ENCODE measurements at places on chromosomes 7 and 10.

DNA sequence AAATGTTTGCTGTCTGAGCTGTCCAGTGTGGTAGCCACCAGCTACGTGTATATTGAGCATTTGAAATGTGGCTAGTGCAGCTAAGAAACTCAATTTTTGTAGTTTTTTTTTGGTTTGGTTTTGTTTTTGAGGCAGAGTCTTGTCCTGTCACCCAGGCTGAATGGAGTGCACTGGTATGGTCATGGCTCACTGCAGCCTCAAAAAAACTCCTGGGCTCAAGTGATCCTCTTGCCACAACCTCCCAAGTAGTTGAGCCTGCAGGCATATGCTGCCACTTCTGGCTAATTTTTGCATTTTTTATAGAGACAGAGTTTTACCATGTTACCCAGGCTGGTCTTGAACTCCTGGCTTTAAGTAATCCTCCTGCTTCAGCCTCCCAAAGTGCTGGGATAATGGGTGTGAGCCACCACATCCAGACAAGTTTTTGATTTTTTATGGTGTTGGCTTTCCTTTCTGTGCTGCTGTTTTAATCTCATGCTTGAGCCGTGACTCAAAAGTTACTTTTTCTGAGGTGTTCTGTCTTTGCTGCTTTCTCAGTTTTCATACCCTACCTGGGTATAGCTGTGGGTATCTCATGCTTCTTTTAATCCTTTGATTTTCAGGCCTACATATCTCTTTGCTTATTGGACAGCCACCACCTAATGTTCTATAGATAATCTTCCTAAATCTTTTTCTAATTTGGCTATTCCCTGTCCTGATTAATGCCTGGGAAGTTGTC is 16.0 kb downstream of the WAC start:
- DNase-seq = no peak

DNA sequence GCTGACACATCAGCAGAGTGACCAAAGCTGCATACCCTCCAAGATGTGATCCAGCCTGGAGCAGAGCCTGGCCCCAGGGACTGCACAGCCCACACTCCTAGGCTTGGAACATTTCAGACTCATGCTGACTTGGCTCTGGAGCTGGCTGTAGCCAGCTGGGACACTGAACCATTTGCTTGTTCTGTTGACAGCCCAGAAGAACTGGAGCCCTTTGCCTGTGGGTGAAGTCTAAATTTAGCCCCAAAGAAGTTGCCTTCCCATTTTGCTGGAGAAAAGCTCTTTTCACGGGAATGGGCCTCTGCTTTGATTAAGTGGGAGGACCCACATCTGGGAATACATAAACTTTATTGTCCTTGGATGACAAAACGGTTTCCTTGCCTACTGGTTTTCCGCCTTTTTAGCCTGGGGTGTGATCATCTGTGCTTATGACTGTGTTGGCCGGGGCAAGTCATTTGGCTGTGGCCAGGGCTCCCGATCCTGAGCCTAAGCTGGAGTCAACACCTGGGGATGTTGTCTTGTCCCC is 186.2 kb upstream of the BMPER start:
- no peak for DNase-seq

GRCh38 chr10:86305521-86305920 is 61.1 kb downstream of the GRID1 start:
- DNase-seq = no peak

DNA sequence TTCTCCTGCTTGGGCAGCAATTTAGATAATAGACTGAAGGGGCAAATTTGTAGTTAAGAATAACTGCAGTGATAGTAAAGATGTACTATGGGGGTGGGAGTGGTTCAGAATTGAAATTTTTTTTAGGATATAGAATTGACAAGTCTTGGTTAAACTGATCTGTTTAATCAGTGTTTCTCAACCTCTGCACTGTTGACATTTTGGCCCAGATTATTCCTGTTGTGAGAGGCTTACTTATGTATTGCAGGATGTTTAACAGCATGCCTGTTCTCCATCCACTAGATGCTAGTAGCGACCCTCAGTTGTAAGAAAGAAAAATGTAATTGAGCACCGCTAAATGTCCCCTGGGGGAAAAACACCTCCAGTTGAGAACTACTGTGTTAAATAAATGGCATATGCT is 176.5 kb downstream of the CCDC7 start:
- no peak for DNase-seq

DNA sequence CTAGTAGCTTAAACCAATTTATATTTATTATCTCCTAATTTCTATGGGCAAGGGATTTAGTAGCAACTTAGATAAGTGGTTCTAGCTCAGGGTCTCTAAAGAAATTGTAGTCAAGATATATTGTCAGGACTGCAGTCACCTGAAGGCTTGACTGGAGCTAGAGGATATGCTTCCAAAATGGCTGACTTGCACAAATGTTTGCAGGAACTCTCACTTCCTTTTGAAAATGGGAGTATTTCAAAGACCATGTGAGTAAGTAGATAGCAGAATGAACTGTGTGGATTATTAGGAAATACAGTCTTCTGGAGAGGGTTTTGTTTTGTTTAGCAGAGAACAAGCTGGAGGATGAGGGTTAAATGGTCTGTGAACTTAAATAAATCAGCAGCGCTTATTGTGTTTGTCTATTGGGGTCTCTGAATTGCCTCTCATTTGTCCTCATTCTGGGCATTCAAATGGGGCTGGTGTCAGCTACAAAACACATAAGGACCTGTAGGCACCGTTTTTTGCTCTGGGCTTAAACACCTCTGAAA is 524.6 kb downstream of the LRMDA start:
- no peak for DNase-seq

DNA sequence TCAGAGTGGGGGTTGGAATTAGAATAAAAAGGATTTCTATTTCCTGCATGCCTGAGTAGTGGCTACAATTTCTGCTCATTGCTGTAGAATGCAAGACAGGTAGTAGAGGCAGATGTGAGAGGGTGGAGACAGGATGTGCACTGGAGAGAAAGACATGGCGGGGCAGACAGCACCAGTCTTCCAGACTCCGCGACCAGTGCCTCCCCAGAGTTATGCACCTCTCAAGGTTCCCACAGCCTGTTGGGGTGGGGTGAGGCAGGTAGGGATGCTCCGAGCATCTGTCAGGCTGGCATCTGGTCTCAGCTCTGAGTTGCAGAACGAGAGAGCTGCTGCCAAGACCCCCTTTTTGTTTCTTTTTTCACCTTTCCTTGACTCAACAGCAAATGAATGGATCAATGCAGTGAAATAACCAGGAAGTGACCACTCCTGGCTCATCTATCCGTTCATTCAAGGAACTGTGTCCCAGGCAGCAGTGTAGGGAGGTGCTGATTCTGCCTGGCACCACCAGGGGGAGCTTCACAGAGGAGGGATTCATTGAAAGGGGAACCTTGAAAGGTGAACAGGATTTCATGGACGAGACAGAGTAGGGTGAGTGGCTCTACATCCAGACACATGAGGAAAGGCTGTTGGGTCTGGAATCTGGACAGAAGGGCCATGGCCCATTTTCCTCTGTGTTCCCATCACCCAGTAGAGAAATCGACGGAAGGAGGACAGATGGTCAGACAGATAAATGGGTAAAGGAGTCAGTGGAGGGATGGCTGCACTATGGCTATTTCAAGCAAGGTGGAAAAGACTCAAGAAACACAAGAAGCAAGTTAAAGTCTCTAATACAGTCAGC is 17.2 kb upstream of the SLC18A3 start:
- peak; percentile 62 for DNase-seq

- no peak for DNase-seq
Observed at GRCh38 chr10:6220418-6221191, 17.9 kb downstream of the PFKFB3 start.

DNA sequence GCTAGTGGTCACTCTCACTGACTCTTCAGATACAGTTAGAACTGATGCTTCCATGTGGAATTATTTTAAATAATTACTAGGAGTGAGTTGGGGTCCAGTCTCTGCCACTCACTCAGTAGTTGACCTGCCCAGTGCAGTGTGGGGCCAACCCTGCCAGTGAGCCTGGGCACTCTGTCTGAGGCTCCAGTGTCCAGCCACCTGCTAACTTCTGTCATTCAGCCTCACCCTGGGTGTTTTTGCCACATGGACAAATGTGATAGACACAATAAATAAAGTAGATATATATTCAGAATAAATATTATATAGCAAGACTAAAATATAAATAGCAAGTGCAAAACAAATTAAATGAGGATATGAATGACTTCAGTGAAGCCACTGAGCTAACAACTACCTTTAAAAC is 7.2 kb downstream of the INSYN2A start:
- no peak for DNase-seq

- no peak for DNase-seq
Observed at GRCh38 chr10:119348516-119349240, 141.3 kb downstream of the GRK5 start.

DNA sequence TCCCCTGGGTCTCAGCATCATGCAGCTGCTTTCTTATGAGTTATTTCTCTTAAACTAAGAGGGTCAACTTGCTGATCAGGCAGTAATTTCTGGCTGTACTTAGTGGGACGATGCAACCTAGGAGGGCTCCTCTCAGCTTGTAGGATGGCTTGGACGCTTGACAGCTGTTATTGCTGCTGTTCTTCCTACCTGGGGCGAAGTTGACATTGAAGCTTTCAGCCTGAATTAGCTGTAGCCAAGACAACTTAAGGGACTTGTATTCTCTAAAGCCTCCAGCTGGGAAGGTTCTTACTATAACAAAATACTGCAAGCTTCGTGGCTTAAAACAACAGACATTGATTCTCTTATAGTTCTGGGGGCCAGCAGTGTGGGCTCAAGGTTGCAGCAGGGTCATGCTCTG is 224.9 kb downstream of the ACTR3B start:
- no peak for DNase-seq

- DNase-seq = peak; percentile 18
Observed at GRCh38 chr10:69845574-69846292, 44.0 kb downstream of the COL13A1 start.

- DNase-seq = no peak
Observed at GRCh38 chr7:5216931-5217330, 26.9 kb downstream of the WIPI2 start.

- DNase-seq = no peak
Observed at GRCh38 chr10:49170632-49171325, 17.4 kb downstream of the TMEM273 start.

- peak; percentile 99 for DNase-seq
Observed at GRCh38 chr7:66654275-66655112, 25.8 kb downstream of the KCTD7 start.

DNA sequence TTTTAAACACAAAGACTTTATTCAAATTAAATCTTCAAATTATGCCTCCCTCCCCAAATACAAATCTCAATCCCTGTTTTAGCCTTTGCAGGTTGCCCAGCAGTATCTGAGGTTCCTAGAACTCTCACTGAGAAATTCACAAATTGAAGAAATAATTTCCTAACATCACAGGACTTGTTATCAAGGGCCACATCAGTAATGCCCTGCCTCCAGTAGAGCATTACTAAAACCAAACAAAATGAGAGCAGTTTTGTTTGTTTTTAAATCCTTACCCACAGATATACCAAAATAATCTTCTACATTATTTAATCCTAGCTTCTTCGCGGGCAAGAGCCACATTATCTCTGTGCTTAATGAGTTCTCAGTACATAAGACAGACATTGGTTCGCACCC is 152.2 kb downstream of the SGMS1 start:
- DNase-seq = no peak

DNA sequence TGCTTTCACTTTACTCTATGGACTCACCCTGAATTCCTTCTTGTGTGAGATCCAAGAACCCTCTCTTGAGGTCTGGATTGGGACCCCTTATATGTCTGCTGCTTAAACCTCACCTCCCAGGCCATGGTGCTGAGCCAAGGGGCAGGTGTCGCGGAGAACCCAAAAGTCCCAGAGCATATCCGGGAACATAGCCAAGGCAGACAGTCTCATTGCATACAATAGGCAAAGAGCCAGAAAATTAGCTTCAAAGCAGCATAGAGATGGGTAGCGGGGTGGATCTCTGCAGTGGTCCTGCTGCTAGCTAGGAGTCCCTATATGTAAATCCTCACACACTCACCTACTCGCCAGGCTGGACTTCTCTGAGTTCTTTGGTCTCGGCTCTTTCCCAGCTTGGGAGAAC is 5.5 kb downstream of the CCL24 start:
- no peak for DNase-seq

GRCh38 chr7:47186316-47186715 is 395.6 kb downstream of the TNS3 start:
- DNase-seq = no peak

- DNase-seq = no peak
Observed at GRCh38 chr10:127402596-127403409, 146.3 kb upstream of the NPS start.

DNA sequence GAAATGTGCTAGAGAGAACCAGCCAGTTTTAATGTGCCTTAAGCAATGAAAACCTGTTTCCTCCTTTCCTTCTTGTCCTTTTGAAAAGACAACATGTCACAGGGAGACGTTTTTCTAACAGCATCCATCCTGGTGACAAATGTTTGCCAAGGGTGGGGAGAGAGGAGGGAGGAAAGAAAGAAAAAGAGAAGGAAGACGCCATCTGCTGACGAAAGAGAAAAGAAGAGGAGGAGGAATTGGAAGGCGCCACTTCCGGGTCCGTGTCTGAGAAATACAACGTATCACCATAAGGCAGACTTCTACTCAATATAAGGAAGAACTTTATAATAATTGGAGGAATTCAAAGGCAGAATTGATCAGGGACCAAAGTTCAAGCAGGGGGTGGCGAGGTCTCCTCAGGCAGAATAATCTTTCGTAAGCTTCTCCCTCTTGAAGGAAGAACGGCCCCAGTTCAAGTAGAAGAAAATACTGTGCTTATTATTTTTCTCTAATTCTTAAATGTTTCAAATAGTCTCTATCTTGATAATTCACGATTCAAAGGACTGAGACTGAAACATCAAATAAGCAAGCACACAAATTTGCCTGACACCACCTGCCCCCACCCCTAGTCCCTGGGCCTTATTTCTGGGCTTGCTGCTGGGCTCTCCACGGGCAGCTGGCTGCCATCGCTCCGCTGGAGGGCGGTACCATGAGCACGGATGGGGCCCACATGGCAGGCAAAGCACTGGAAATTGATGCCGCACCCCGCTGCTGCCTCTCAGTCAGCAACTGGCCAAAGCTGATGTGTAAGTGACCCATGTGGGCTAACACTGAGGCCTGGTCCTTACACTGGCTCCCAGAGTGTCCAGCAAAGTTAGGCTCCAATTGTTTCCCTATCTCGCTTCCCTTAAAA is 273.7 kb upstream of the KLF14 start:
- DNase-seq = peak; percentile 98

DNA sequence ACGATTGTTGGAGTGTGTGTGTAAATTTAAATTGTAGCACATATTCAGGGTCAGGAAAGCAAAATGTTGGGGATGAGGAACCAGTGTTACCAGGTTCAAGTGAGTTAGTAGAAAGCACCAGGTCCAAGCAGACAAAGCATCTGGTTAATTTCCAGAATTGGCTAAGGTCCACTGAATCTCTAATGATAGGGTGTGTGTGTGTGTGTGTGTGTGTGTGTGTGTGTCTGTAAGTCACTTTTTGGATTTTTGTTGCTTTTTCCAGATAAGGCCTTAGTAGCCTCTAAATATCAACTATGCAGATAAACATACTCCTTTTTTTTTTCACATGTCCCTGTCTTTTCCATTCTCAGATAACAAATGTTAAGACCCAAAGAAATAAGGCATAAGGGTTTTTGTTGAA is 36.6 kb upstream of the FMC1 start:
- no peak for DNase-seq
